ENCODE measurements at places on chromosomes 5 and 9.

- DNase-seq, result no peak
These were observed 422.1 kb upstream of the TNC start for GRCh38 chr9:115540091-115540490.

DNA sequence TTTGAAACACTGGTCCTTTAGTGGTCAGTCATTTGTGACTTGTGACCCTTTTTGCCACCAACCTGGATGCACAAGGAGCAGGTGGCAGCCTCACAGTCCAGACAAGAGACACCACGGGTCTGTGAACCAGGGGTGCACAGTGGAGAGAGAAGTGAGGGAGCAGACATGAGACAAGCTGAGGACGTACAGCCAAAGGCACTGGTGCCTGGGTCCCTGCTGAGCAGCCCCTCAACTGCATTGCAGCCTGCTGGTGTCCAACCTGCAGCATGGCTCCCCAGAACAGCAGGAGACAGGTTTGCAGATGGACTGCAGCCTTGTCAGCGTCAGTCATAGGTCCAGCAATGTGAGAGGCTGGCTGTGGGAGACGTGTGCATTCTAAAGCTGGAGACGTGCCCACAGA is 124.2 kb upstream of the FSTL4 start:
- DNase-seq, result no peak

GRCh38 chr9:92360083-92360482 is 34.3 kb downstream of the CENPP start:
- DNase-seq, result no peak

- no peak for DNase-seq
These were observed 9.4 kb downstream of the PRELID2 start for GRCh38 chr5:145825751-145826180.

DNA sequence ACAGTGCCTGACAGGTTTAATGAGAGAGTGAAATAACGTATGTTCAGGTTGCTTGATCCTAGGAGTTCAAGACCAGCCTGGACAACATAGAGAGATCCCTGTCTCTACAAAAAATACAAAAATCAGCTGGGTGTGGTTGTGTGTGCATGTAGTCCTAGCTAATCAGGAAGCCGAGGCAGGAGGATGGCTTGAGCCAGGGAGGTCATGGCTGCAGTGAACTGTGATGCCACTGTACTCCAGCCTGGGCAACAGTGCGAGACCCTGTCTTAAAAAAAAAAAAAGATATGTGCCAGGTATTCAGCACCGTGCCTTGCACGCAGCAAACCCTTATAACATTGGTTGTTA is 38.8 kb upstream of the SPRY4 start:
- no peak for DNase-seq

GRCh38 chr9:99808454-99808853 is 13.2 kb upstream of the NR4A3 start:
- no peak for DNase-seq

- no peak for DNase-seq
These were observed 532.4 kb downstream of the CCDC171 start for GRCh38 chr9:16085167-16085726.

- no peak for DNase-seq
These were observed 4.8 kb downstream of the CD274 start for GRCh38 chr9:5455181-5455580.

DNA sequence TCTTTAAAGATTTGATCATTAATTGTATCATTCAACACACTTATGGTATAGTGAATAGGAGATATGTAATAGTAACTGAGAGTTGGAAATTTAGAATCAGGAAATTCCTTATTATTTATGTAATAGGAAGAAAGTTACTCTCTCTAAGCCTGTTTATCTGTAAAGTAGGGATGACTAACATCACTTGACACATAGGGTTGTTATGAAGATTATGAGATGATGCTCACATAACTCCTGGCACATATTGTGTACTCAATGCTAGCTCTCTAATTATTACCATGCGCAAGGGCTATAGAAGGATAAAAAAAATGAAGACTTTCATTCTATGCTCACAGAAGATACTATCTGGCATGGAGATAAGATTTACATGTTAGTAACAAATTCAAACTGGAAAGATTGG is 149.9 kb downstream of the ISOC1 start:
- DNase-seq, result no peak

GRCh38 chr9:1434052-1434767 is 384.1 kb downstream of the DMRT2 start:
- no peak for DNase-seq

DNA sequence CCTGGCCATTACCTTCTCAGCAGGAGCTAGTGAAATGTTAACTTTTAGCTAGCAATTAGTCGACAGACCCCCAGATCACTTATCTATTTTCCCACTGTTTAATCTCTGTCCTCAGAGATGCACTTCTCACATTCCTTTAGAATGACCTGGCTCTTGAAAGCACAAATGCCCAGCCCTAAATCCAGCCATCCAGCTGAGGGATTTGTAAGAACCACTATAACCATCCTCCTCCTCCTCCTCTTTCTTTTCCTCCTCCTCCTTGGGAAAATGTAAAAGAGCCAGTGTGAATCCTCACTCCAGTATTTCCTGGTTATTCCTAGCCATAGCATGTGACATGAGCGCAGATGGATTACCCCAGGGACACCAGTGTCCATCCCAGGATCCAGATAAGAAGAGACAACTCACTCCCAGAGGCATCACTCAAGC is 124.3 kb downstream of the ENC1 start:
- no peak for DNase-seq

GRCh38 chr9:136700959-136701667 is 11.3 kb upstream of the DIPK1B start:
- DNase-seq, result no peak

- no peak for DNase-seq
These were observed 3.6 kb upstream of the OTULINL start for GRCh38 chr5:14577971-14578370.

GRCh38 chr9:23538067-23538402 is 288.0 kb downstream of the ELAVL2 start:
- DNase-seq, result no peak

DNA sequence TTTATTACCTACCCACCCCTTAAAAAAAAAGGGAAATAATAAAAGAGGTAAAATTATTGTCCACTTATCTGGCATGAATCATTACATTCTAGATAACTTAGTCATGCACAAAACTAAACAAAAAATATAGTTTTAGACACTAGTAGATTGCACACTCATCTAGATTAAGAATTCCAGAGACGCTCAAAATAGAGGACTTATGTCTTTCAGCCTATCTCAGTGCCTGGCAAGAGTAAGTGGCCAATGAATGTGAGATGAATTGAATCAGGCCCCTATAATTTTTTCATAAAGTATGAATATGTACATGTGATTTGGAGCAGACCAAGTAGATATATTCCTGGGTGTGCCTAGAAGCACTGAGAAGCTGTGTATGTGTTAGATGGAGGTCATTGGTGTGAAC is 2.0 kb upstream of the RXFP3 start:
- no peak for DNase-seq

DNA sequence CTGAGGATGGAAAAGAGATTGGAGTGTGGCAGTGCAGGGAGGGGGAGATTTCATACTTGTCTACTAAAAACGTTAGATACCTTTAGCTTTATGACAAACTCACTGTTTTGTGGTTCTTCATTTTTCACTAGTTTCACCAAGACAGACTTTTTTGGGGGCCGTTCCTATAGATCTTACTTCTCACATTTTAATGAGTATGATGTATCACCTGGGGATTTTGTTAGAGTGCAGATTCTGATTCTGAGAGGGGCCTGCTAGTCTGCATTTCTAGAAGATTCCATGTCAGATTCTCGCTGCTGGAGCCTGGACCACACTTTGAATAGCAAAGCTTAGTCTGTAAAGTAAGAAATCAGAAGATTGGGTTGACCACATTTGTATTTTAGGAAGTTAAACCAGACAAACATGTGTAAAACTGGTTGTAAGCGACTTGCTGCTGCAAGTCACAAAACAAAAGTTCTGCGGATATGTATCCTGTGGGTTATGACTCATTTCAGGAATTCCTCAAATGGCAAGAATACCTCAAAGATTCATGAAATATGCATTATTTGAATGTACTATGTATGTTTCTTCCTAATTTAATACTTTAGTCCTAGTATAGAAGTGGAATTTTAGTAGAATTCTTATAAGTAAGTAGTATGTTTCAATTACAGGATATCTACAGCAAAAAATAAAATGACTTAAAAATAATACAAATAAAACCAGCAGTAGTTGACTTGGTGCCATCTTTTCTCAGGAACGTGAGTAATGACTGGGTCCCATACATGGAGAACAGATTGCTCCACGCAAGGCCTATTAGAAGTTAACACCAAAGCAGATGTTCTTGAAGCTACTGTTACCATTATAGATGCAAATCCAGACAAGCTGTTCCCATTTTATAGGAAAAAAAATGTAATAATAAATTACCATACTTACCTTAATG is 27.8 kb downstream of the NFIL3 start:
- peak; percentile 47 for DNase-seq

GRCh38 chr5:78594610-78595457 is 53.7 kb downstream of the LHFPL2 start:
- DNase-seq, result peak; percentile 97

GRCh38 chr5:63025679-63026078 is 447.1 kb downstream of the LRRC70 start:
- no peak for DNase-seq

DNA sequence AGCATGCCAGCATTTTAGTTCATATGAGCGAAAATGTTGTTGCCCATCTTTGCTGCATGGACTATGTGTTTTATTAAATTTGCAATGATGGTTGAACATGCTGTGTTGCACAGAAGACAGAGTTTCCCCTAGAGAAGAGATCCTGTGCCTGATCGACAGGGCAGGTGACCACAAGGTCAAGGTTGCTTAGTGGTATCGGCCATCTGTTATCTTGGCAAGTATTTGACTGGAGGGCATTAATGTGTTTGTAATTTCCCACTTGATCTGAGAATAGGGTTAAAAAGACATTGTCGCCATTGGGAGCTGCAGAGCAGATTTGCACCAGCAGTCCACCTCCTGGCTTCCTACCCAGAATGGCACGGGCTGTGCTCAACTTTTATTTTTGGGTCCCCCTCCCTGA is 1523.6 kb upstream of the WWC1 start:
- DNase-seq, result no peak

GRCh38 chr5:97529354-97529985 is 346.4 kb upstream of the RIOK2 start:
- DNase-seq, result no peak

DNA sequence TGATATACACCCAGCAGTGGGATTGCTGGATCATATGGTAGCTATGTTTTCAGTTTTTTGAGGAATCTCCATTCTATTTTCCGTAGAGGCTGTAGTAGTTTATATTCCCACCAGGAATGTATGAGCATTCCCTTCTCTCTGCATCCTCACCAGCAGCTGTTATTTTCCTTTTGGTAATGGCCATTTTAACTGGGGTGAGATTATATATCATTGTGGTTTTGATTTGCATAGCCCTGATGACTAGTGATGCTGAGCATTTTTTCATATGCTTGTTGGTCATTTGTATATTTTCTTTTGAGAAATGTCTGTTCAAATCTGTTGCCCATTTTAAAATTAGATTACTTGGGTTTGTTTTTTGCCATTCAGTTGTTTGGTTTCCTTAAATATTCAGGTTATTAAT is 11.2 kb upstream of the PPIC start:
- no peak for DNase-seq

DNA sequence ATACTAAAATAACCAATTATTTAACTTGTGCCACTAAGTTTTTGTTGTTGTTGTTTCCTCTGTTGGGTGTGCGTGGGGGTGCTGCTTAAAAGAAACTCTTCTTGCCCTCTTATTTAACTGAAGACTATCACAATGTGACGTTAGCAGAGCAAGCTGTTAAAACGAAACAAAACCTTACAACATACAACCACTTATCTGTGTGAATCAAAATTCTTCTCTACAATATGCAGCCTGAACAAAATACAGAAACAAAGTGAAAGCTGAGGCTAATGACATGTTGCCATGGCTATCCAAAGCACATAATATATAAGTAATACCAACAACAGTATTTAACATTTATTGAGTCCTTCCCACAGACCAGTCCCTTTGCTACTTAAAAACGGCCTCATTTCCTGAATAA is 291.0 kb downstream of the FBXL17 start:
- DNase-seq, result no peak

DNA sequence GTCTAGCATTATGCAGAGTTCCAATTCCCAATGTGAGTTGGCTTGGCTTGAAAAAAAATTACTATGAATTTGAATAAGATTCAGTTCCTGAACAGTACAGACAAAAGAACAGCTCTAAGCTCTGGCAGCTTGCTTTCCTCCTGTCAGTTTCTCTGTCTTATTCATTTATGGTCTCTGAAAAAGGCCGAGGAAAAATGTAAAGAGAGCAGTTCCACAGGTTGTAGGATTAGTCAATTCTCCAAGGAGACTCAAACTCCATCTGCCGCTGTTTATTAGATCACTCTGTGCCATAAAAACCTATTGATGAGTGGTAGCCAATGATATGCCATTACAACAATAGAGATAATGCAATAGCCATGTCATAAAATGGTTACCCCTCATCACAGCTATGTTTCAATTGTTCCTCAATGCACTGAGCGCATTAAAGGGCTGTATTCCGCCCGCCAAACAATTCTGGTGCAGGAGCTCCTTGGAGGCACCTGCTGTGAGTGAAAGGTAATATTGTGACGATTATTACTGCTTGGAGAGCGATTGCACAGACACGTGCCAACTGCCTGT is 188.2 kb downstream of the ARRDC3 start:
- no peak for DNase-seq

- DNase-seq, result no peak
These were observed 89.0 kb downstream of the PLPP1 start for GRCh38 chr5:55445791-55446190.

DNA sequence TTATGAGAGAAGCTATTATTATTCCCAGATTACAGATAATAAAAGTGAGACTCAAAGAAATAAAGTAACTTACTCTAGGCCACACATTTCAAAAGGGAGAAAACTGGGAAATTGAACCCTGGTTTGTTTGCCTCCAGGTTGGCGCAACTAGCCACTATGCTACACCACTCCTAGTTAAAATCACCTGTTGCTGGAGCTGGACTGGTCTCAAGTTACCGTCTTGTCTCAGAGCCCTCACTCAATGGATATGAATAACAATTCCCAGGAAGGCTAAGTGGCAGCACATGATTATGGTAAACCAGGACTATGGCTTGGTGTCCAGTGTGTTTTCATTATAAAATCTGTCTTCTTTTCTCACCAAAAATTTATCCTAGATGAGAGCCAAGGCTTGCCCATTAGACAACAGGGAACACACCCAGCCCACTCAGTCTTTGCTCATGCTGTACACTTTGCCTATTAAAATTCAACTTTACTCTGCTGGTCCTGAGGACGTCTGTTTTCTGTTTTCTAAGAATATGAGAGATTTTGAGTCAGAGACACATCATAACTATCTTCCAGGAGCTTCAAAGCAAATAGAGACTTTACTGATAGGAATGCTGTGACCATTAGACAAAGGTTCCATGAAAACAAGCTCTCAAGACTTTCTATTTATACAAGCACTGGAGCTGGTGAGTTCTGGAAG is 58.1 kb downstream of the ADRB2 start:
- DNase-seq, result no peak

DNA sequence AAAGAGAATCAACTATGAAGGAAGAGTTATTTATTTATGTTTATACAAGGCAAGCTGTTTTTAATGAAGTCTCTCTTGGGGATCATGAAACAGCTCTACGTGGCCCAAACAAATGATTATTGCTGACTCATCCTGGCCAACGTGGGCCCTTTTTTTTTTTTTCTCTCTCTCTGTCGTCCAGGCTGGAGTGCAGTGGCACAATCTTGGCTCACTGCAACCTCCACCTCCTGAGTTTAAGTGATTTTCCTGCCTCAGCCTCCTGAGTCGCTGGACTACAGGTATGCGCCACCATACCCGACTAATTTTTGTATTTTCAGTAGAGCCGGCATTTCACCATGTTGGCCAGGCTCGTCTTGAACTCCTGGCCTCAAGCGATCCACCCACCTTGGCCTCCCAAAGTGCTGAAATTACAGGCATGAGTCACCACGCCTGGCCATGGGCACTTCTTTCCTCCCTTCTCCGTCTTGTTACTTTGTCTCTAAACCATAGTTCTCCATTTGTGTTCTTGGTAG is 98.3 kb downstream of the BASP1 start:
- DNase-seq, result peak; percentile 78
